ENCODE measurements at places on chromosomes 2 and 18.

GRCh38 chr2:27148801-27149439 is at the start of gene TCF23:
Gene TCF23, plus strand, starts transcription at chr2:27149004. Its CDS starts 130 bp downstream, at chr2:27149134.
- DNase-seq = no peak

DNA sequence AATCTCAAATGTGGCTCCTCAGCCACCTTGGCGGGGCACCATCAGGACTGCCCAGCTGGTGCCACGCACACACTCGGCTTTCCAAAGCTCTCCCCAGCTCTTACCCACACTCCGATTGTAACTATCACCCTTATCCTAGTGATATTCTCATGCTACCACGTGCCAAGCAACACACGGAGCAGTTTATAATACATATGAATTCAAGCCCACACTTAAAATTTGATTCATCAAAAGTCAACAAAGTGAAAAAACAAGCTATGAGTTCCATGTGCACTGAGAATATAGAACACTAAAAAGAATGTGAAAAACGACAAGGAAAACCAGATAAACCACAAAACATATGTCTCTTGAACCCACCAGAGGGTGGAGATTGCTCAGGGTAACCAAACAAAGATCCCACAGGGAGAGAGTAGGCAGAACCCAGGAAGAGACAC is 31.6 kb downstream of the LONRF2 start:
- DNase-seq = no peak

DNA sequence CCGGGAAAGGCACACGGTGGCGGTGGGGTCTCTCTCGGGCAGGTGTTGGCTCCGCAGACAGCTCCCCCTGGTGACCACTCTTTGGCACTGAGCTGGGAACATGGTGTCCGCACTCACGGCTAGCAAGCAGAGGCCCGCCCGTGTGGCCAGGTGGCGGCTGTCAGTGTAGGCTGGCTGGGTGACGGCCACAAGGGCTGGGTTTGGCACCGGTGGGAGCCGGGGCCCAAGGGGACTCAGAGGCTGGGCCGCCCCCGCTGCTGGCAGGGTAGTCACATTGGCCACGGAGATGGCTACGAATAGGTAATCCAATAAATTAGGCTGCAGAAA is 1071.7 kb downstream of the RPIA start:
- DNase-seq = no peak

GRCh38 chr18:75280427-75281280 is 70.1 kb downstream of the TSHZ1 start:
- no peak for DNase-seq

DNA sequence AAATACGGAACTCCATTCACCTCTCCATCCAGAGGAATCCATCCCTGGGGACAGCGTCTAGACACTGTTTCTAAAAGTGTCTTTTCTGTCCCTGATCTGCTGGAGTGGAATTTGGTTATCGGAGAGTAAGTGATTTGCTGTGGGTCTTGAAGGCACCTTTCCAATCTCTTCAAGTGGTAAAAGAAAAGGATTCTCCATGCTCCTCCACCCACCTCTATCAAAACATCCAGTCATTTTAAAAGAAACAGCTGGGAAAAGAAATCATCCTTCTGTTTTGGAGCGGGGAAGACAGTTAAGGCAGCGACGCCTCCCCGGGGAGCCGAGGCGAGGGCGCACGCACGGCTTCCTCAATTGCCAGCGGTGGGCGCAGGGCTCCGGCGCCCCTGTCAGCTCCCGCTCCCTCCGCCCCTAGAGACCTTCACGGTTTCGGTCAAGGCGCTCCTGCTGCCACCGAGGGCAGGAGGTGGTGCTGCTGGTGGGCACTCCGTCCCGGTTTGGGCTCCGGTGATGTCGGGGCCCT is 547 bp downstream of the SLC35F5 start:
- DNase-seq = peak; percentile 24

DNA sequence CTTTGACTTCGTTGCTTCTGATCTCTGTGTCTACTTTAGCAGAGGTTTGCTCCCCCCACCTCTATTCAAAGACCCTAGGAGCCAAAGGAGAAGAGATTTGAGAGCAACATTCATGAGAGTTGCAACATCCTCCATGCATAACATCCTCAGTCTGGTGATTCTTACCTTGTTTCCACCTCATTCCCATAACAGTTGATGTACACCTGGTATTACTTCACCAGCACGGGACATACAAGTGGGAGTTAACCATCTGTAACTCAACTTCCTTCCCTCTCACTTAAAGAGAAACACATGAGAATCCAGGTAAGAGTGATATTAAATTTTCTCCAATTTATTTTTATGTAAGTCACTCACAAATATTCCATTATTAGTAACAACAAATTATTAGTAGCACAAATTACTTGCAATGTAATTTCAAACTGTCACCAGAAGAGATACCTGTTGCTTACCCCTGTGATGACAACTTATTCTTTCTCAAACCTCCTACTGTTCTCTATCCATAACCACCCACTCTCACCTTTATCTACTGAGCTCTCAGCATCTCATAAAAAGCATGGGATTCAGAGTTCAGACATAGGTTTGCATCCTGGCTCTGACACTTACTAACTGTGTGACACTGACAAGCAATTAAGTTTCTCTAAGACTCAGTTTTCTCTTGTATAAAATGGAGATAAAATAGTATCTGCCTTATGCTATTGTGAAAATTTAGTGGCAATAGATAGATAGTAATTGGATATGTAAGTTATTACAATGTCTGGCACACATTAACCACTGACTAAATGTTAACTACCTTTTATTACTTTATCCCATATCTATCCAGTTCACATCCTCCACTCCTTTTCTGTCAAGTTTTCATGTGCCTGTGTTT is 184.6 kb upstream of the SRD5A2 start:
- no peak for DNase-seq

DNA sequence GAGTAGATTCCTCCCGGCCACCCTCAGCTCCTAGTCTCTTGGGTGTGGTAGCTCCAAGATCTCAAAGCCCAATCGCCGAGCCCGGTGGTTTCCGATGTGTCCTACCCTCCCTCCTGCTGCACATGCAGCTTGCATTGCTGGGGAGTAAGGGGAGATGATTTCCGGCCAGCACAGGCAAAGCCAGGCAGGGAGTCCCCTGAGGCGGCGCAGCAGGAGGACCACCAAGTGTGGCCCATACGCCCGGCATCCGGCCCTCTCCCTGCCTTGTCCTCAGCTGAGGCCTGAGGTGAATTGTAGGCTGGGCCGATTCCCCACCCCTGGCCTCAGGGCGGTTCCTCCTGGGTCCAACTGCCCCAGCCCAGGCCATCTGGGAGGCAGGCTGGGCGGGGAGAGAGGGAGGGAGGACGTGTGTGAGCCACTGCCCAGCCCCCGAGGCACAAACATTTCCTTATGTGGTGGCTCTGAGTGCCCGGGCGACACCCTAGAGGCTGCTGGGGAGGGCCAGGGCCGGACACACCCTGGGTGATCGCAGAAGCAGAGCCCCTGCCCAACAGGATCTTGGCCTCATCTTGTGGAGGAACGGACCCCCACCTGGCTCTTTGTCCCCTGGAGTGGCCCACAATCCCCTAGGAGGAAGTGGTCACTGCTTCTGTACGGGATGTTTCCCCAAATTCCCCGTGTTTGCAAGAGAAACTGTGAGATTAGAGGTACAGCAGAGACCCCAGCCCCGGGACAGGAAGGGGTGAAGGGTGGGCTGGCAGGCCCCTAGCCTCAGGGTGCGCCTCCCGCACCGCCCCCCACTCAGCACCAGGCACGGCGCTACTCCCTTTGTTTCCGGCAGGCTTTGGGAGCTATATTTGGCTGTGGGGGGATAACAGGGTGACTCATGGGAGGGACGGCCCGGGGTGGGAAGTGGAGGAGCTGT is 41.9 kb upstream of the PTMA start:
- DNase-seq = no peak

DNA sequence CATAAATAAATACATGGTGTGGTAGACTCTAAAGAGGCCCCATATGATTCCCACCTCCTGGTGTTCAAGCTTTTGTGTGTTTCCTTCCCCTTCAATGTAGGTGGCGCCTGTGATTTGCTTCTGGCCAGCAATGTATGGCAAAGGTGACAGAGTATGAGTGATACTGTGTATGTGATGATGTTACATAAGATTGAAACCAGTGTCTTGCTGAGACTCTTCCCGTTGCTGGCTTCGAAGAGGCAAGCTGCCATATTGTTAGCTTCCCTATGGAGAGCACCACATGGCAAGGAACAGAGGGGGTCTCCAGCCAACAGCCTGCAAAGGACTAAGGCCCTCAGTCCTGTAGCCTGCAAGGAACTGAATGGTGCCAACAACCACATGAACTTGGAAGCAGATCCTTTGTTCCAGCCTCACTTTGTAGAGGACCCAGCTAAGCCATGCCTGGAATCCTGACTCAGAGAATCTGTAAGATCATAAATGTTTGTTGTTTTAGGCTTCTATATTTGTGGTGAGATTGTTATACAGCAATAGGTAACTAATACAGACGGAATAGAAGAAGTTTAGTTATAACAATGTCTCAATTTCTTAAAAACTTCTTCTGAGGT is 1.7 kb upstream of the SMAD4 start:
- DNase-seq = no peak

- no peak for DNase-seq
Measured at GRCh38 chr2:56325661-56326345, 142.0 kb downstream of the CCDC85A start.

- DNase-seq = no peak
Measured at GRCh38 chr2:171630089-171630770, 57.0 kb upstream of the DYNC1I2 start.

DNA sequence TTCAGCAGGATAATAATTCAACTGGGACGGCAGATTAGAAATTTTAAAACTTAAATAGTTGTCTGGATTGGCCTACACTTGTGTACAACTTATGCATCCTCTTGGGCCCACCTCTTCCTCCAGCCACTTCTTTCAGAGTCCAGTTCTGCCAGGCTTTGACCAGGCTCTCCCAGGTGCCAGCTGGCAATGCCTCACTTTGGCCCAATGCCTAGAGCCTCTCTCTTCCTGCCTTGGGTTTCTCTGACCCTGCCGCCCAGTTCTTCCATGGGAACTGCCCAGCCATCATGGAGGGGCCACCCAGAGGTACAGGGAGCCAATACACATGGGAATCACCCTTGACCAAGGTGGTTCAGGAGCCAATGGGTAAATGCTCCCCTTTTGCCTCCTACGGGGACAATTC is 135.5 kb downstream of the IRS1 start:
- no peak for DNase-seq

GRCh38 chr2:15588329-15588919 is 3.2 kb upstream of the DDX1 start:
- DNase-seq = peak; percentile 5

DNA sequence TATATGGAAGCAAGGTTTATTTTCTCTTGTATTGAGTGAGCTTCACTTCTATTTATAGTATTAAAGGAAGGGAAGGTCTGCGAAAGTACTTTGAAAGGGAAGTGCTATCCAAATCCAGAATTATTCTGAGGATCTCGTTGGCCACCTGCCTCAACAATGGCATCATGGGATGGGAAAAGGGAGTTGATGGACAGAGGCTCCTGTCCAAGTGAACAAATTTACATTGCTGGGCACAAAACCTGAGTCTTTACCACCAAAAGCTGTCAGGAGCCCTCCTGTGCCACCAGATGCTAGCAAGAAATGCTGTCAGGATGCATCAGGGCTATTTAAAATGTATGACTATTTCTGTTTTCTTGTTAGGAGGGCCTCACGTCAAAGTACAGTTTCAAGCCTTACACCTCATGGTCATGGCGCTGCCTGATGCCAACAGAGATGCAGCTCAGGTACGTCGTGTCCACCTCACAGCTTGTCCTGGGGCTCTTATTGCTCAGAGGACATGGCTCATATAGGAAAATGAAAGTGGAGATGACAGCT is 157.3 kb downstream of the ARHGAP28 start:
- DNase-seq = no peak

GRCh38 chr2:101566632-101567228 is 91.8 kb upstream of the RFX8 start:
- no peak for DNase-seq

GRCh38 chr18:53795610-53796009 is 428.9 kb downstream of the MBD2 start:
- no peak for DNase-seq

DNA sequence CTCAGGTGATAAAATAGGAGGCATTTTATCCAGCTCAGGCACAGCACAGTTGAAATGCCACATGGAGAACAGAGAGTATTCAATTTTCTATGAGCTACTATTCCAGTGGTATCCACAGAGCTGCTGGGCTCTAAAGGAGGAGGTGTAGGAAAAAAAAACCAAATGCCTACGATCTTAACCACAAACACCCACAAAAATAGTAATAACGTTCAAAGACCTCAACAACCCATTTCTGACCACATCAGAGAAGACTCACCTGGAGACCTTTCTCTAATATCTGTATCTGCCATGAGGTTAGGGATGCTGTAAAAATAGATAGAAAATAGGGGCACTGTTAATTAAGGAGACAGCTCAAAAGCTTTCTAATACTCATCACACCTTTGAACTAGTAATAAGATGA is 294.6 kb upstream of the PARD3B start:
- DNase-seq = no peak

- no peak for DNase-seq
Measured at GRCh38 chr2:98461498-98462049, 16.9 kb downstream of the INPP4A start.

- peak; percentile 37 for DNase-seq
Measured at GRCh38 chr18:32372381-32373061, 98.2 kb downstream of the GAREM1 start.

DNA sequence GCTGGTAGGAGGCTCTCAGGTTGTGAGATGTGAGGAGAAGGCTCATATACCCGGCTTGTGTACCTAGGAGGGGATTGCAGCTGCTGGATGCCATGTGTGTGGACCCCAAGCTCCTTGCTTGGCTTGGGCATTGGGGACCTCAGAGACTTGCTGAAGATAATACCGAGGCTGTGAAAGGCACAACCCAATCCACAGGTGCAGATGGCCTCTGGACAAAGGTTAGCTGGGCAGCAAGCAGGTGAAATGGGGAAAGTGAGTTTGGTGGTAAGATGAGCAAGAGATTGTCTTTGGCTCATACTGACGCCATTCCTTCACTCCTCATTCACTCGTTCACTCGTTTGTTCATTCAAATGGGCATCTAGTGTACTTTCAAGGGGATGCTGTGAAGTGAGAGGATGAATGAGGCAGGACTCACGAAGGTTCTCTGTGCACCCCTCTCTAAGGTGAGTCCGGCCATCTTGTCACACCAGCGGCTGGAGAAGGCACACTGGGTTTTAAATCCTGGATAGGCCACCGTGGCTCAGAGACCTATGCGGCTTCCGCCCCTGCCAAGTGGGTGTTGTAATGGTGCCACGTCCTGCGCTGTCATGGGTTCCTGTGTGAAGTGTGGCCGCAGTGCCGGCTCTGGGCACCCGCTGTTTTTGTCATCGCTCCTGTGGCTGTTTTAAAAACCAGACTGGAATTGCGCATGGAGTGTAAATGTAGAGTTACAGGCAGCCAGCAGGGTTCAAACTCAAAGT is 13.7 kb downstream of the FBLN7 start:
- no peak for DNase-seq

DNA sequence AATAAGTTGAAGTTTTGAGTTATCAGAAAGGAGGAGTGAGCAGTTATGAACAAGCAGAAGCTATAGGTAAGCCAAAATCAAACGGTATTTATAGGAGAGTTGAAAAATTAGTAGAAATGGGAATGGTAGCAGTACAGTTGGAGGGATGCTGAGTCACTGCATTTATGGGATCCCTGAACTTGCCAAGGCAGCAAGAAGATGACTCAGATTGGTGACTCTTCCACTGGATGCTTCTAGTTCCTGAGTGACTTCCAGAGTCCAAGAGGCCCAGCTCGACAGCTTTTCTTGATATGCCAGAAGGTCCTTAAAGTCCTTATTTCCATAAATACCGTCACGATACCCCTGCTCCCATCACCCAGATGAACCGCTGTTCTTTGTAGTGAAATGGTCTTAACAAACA is 31.1 kb upstream of the ACTR3 start:
- no peak for DNase-seq

Measured in NCI-H1436 (cell line).